ENCODE measurements at places on chromosomes 2 and 18. TPM values are rescaled to one million over a fixed set of nuclear protein-coding genes. Genes with fewer than 3 reads are reported as not detected.

DNA sequence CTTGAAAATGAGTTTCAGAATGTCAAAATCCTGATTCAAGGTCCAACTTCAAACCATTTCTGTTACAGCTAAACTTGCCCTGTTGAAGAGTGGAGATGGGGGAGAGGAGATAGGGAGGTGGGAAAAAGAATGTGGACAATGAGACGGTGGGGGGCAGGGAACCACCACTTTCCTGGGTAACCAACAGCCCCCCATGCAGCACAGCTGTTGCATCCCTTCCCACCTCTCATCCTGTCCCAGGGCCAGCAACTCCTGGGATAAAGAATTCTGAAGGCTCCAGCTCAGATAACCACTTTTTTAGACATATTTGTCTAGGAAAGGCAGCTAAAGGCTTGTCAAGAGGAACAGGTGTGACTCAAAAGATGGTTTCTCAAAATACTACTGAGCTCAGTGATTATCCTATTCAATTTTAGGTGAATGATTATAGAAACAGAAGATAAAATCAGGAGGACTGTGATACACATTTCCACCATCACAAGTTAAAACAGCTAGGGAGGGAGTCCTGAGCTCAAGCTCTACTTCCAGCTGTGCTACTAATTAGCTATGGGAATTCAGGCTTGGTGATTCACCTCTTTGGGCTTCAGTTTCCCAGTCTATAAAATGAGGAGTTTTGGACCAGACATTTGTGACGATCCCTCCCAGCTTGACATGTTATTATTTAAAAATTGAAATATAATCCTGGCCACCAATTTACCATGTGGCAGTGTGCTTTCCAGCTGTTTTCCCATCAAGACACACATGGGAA lies 36.3 kb downstream of the HDHD2 start:
- no peak for DNase-seq

DNA sequence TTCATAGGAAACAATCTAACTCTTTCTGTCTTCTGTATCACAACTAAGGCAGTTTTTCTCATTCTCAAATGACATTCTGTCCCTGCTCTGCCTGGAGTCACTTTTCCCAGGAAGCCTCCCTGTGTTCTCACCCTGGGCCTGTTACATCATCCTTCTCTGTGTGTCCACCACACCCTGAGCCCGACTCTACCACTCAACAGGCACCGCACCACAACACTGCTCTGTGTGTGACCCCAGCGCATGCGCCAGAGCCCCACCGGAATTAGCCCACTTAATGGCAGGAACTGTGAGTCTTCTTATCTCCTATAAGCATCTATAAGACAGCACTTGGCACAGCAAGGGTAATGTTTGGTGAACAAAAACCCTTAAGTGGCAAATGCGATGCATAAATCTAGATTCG lies 32.3 kb downstream of the TGFBRAP1 start:
- no peak for DNase-seq

DNA sequence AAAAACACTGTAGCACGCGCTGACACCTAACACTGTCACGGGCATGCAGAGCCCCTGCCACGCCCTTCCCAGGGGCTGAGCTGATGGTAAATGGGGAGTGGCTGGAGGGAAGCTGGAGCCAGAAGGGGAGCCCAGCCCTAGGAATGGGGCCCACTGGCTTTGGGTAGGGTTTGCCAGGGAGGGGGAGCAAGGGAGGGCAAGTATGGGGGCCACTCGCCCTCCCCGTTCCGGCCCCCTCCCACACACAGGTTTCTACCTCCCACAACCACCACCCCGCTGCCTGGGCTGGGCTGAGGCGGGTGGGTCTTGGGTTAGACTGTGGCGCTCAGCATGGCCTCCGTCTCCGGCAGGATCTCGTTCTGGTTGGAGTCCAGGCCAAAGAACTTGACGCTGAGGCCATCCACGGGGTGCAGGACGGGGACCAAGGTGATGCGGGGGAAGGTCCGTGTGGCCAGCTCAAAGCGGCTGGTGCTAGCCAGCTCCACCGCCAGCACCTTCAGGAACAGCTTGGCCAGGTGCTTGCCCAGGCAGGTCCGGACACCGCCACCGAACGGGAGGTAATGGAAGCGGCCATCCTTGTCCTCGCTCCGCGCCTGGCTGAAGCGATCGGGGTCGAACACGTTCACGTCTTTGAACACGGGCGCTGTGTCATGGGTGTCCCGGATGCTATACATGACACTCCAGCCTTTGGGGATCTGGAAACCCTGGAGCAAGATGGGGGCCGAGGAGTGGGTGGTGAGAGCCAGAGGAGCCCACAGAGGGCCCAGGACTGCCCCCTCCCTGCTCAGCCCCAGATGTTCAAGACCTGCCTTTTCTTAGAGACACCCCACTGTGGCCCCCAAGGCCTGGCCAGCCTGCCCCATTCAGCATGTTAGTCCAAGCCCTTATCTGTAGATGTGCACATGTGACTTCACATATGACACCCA lies 15.5 kb downstream of the CYP26B1 start:
- DNase-seq: no peak

DNA sequence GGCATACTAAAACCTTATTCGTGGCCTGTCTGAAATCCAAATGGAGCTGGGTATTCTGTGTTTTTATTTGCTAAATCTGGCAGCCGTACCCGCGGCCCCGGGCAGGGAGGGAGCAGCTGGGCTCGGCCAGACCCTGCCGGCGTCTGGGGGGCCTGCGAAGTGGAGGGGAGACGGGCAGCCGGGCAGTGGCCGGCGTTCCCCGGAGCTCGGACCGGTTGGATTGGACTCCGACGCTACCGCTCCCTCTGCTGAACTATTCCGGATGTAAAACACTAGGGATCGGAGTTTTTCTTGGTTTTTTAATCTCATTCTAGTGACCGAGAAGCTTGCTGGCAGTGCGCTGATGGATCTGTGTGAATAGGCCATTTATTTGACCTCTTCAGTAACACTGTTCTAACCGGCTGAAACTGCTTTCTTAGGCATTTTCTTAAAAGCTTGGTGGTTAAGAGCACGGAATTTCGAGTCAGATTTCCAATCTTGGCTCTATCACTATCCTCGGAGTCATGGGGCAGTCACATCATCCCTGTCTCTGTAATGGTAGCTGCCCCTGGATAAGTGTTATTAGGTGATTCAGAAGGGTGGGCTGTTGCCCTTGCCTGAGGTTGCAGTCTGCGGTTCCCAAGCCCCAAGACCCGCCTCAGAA lies 694 bp downstream of the UNC50 start:
- DNase-seq: peak; percentile 7

- DNase-seq: no peak
Measured at GRCh38 chr18:8507361-8507760, 101.9 kb upstream of the RAB12 start.

The PTPRM gene
- 82.9 TPM for polyA plus RNA-seq

GRCh38 chr2:177535958-177536504 lies 143.5 kb downstream of the AGPS start:
- no peak for DNase-seq

The ABCG5 gene
- 0.47 TPM for polyA plus RNA-seq

The THUMPD2 gene
- polyA plus RNA-seq: 24.1 TPM

DNA sequence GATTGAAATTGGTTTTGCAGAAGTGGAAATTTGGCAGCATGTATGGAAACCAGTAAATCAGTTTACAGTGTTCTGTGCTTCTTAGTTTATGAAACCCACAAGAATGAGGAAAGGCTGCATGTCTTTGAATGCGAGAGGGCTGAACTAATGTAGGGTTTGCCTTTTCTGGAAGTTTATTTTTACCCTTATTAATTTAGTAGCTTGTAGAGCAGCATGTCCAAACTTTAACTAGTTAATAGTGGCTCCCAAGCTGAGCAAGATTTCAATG lies 50.4 kb downstream of the LDLRAD4 start:
- DNase-seq: no peak

DNA sequence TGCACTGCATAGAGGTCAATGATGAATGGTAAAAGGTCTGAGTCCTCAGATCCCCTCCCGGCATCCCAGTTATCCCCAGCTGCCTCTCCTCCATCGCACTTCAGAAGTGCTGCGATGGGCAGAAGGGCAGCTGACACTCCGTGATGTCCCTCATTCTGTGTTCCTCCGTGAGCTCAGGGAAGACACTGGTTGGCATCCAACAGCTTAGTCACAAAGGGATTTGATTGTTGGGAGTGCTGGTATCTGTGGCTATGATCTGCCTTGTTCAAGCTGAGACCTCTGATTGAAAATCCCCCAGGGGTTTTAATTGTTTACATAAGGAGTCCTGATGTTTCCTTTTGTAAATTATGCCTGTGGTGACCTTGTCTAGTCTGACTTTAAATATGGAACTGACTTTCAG lies 19.0 kb upstream of the SAG start:
- no peak for DNase-seq

GRCh38 chr2:135839713-135840112 lies 2.7 kb upstream of the LCT start:
- no peak for DNase-seq

- no peak for DNase-seq
Measured at GRCh38 chr18:22394428-22394827, 23.3 kb downstream of the CTAGE1 start.

- DNase-seq: no peak
Measured at GRCh38 chr2:233082222-233082930, 22.2 kb downstream of the INPP5D start.

- no peak for DNase-seq
Measured at GRCh38 chr2:240630771-240631547, 5.7 kb downstream of the GPR35 start.

- DNase-seq: no peak
Measured at GRCh38 chr18:26524504-26525351, 23.6 kb downstream of the KCTD1 start.

The SMAD4 gene
- polyA plus RNA-seq: 188 TPM

The DSG4 gene
- polyA plus RNA-seq: 0.09 TPM

DNA sequence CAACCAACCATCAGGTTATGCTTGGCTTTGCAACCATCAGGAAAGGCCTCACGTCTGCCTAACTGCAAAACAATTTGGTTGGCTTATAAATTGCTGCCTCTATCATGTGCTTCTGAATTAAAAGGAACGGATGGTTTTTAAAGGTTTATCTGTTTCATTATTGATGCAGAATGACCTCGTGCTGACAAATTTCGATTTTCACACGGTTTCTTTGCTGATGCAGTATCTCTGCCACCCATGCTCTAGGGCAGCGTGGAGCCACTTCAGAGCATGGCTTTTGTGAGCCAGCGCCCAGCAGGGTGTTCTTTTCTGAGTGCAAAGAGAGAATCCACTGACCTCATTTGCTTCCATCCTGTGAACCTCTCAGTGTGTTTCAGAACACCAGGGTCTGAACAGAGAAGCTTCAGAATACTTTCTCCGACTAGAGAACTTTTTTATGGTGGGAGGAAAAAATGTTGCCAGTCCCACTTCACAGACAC lies 143.1 kb upstream of the L3MBTL4 start:
- no peak for DNase-seq

GRCh38 chr2:178448968-178449661 lies 1.9 kb downstream of the PRKRA start:
- no peak for DNase-seq

DNA sequence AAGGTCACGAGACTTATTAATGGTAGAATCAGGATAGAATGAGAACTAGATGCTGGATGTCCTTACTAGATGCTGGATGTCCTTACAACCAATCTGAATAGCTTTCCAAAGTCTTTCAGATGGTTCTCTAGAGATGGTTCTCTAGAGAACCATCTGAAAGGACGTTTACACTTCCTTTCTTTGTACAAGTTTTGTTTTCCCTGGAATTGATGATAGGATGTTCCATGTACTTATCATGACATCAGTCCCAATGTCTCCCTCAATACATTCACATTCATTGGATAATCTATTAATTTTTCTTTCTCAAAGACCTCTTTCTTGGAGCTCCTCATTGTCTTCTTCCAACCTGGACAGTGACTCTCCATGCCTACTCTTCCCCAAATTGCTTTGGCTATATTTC lies 28.2 kb upstream of the RUFY4 start:
- no peak for DNase-seq

GRCh38 chr2:200703127-200703925 lies 108.4 kb upstream of the BZW1 start:
- no peak for DNase-seq

- DNase-seq: no peak
Measured at GRCh38 chr2:105600602-105600948, 144.1 kb upstream of the NCK2 start.

- DNase-seq: no peak
Measured at GRCh38 chr2:191565647-191566198, 112.2 kb upstream of the NABP1 start.

The TACR1 gene
- 2.9 TPM for polyA plus RNA-seq

The TNFRSF11A gene
- polyA plus RNA-seq: 2.2 TPM

The CMPK2 gene
- polyA plus RNA-seq: 3.3 TPM

GRCh38 chr2:152339556-152340286 lies 4.7 kb downstream of the FMNL2 start:
- DNase-seq: no peak
